Cortex of kidney (tissue), 1 donor: ENCODE measurements at places on chromosomes 7 and 10.

DNA sequence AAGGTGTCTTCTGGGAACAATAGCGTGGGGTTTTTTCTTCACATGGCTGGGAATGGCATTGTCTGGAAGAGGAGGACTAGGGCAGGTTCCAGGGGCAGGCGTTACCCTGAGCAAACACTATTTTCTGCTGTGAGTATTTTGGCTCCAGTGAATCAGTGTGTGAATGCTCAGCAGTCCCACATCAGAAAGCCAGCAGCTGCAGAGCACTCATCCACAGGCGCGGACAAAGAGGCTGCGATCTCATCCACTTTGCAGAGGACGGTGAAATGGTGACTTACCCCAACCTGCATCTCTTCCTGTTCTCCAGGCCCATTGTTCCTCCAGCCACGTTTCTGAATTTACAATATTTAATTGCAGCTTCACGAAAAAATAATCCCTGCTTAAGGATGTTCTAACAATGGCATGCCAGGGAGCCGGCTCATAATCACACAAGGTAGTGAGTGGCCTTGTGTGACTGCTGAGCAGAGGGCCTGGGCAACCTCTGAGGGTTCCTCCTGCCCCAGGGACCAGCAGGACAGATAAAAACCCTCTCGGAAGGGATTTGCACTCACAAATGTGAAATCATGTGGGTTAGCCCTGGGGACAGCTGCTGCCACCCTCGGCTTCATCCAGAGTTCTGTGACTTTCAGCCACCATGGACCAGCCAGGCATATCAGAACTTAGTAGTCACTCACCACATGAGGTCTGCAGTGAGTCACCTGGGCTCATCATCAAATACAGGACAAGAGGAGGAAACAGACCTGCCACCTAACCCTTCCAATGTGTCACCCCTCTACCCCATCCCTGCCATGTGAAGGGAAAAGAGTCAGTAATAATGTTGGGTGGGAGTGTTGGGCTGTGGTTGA is 65.0 kb upstream of the EN2 start:
- no peak for DNase-seq

- no peak for DNase-seq
Observed at GRCh38 chr10:3573498-3573897, 211.5 kb downstream of the KLF6 start.

DNA sequence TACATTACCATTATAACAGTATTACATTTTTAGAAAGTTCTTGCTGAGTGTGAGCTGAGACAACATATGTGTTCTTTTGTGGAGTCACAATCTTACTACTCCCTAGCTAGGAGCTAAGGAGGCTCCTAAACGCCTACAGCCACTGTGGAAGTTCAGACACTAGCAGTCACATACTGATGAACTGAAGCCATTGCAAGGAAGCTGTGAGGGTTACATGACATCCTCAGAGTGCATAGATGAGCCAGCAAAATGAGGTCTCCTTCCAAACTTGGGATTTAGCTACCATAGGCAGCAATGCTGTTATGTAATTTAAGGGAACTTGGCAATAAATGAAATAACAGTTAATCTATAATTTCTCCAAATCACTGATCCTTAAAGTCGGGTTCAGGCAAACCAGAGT is 10.8 kb upstream of the ST7 start:
- DNase-seq: no peak

- DNase-seq: no peak
Observed at GRCh38 chr7:76047305-76047810, 442 bp downstream of the STYXL1 start.

- DNase-seq: no peak
Observed at GRCh38 chr10:132407846-132408278, 10.9 kb downstream of the PWWP2B start.

GRCh38 chr10:16536155-16536554 is 14.5 kb upstream of the C1QL3 start:
- DNase-seq: no peak

GRCh38 chr7:25698451-25699113 is 453.4 kb upstream of the NFE2L3 start:
- DNase-seq: no peak

DNA sequence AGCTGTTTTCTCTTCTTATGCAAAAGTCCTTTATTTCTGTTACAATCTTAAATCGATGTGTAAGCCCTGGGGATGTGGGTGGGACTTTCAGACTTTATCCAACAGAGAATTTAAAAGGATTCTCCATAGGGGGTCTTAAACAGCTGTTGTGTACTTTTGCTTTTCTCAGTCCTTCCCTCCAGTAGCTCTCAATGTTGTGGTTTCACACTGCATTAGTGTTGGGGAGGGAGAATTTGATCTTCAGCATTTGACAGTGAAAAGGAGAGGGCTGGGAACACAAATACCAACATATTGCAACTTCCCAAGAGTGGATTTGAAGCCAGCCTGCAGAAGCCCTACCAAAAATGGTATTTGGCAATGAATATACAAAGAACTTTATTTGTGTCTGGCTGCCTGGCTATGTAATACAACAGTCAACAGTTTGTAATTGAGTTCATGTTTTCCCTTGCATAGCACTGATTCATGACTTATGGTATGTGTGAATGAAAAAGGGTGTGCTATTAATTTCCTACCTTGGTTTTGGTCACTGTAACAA is 80.1 kb upstream of the CAPZA2 start:
- DNase-seq: no peak

- no peak for DNase-seq
Observed at GRCh38 chr7:17307000-17307399, 8.5 kb downstream of the AHR start.

DNA sequence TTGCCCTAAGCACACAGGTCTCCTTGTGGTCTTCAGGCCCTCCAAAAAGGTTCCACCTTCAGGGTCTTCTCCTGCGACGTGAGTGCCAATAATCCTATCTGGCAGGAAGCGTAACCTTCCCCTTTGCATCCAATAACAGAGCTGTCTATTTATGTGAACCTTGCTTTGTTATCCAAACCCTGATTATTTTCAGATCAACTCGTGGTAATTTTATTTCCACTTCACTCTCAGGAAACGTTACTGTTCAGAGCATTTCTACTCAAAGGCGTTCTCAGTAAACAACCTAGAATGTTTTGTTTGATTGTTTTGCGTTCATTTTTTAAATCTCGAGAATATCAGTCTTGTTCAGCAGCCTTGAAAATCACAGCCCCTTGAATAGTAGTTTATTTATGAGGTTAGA is 232.3 kb upstream of the KLF6 start:
- no peak for DNase-seq

DNA sequence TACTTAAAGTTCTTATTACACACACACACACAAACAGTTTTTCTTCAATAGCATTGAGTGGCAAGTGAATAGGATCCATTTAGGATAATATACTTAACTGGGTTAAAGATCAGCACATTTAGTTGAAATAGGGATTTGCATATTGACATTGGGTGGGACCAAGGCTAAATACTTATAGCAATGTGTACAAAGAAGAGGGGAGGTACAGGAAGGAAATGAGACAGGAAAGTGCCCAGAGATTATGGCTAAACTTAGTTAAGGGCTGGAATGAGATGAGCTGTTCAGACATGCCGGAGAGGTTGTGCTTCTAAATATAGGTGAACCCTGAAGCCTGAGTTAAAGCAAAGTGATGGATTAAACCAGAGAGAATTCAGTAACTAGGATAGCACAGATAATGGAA is 95.1 kb downstream of the LSMEM1 start:
- DNase-seq: no peak

GRCh38 chr10:105742184-105742583 is 1101.1 kb downstream of the SORCS3 start:
- no peak for DNase-seq

GRCh38 chr10:35889226-35889625 is 247.1 kb upstream of the FZD8 start:
- DNase-seq: no peak

DNA sequence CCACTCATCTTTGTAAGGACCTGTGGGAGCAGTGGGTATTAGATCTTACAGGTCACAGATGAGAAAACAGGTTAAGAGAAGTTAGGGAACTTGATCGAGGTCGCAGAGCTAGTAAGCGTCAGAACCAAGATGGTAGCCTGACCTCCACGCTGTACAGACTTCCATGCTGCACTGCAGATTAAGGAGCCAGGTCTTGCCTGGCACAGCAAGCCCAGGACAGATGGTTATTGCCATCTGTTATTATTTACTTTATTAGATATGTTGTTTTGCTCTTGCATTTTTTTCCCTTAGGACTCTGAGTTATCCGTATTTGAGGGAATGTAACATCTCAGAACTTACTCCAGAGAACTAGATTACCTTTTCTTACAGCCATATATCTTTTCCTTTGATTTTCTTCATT is 147.2 kb downstream of the NSUN6 start:
- DNase-seq: no peak

DNA sequence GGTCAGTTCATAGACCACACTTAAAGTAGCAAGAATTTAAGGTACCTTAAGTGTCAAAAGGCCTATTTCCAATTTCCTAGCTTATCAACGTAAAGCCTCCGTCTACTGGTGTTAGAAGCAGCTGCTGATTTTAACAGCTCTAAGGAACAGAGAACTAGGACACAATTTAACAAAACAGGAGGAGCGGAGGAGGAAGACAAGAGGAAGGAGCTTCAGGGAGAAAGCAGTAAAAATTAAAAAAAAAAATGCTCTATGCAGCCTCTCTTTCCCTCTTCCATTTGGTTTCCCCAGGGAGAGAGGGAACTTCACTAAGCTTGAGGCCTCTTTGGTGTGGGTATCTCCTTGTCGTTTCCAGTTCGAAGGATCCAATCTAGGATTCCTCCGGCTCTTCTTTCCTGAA is 22.7 kb downstream of the ARHGAP21 start:
- no peak for DNase-seq

GRCh38 chr10:73174148-73174925 is 6.4 kb downstream of the FAM149B1 start:
- no peak for DNase-seq

DNA sequence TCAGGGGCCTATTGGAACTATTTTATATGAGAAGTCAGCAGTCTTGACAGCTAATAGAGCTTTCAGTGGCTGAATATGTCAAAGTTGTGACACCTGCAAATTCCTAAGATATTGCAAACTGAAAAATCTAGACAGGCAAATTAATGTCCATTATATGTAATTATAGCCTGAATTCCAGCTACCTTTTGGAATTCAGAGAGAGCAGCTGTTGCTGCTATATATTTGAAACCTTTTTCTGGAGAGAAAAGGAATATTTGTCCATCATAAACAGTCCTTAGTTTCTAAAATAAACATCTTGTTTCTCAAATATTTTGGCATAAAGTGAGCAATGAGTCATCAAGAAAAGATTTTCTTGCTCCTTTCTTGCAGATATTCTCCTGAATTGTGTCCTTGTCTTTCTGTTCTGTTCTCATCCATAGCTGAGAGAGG is 408.9 kb upstream of the SEMA3D start:
- no peak for DNase-seq

DNA sequence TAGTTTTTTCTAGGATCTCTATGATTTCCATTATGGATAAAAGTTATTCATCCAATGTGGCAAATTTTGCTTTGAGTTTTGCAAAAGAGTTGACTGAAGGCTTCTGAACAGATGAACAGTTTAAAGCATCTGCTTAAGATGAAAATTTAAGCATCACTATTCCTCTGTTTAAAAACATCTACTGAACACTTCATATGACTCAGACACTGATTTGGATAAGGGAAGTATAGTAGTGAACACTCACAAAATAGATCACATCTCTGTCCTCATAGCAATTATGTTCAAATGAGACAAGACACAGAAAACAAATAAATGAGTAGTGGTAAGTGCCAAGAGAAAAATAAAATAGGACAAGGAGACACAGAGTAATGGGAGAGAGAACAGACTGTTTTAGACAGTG is 157.3 kb downstream of the MBL2 start:
- no peak for DNase-seq

DNA sequence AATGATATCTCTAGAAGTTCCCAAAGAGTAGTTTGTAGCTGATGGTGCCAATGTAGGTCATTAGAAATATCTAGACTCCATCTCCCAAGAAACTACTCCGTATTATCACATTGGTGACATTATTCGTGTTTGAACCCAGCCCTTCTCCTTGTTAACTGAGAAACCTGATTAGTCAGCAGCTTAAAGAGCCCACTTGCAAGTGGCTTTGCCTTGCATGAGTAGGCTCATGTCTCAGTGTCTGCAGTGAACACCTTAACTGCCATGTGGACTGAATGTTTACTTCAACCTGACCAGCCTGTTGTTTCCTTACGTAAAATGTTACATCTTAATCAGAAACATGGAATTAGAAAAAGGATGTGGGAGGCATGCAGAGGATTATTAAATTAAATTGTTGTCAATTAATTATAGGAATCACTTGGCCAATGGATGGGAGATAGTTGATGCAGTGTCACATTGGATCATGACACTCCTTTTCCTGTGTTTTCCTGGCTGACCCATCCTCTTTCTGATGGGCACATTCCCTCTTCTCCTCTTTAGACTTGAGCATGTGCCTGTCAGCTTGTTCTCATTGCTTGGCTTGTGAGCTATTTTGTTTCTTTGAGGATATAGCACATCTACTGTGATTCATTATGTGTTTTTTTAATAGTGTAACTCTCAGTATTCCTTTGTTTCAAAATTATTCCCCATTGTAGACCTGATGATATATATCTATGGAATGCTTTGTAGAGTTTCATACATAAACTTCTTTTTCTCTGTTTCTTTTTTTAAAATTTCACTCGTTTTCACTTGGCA is 18.0 kb downstream of the STARD3NL start:
- DNase-seq: no peak

GRCh38 chr10:114272696-114273095 is 33.6 kb downstream of the VWA2 start:
- DNase-seq: no peak

DNA sequence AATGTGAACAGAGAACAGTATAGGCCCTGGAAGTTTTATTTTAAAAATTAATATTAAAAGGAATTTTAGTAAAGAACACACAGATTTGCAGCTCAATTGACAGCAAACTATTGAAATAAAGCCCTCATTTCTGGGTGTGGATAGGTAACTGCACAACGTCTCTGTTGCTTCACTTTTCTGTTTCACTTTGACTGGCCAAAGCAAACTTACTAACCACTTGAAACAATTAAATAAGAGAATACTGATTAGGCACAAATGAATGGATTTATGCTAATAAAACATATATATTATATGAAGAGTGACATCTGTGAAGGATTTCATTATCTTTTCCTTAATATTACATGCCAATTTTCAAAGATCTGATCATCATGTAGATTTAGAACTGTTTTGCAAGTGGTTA is 11.9 kb downstream of the ZNF804B start:
- DNase-seq: no peak
